ENCODE measurements at places on chromosomes 13 and 19.

- no peak for DNase-seq
These were observed 363.9 kb downstream of the MYO16 start for GRCh38 chr13:108993346-108993745.

GRCh38 chr13:106299621-106300020 is 235.8 kb downstream of the EFNB2 start:
- no peak for DNase-seq

- no peak for DNase-seq
These were observed 107.0 kb downstream of the ZNF536 start for GRCh38 chr19:30479231-30479630.

DNA sequence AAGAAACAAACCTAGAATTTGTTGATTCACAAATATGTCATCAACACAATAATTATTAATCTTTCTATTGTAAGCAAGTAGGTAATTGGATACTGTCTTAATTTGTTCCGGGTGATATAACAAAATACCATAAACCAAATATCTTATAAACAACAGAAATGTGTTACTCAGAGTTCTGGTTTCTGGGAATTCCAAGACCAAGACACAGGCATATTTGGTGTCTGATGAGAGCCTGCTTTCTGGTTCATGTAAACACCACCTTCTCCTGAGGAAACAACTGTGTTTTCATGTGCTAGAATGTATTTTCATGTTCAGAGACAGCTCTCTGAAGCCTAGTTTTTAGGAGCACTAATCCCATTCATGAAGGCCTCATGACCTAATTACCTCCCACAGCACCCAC is 1819.5 kb downstream of the SLITRK5 start:
- no peak for DNase-seq

DNA sequence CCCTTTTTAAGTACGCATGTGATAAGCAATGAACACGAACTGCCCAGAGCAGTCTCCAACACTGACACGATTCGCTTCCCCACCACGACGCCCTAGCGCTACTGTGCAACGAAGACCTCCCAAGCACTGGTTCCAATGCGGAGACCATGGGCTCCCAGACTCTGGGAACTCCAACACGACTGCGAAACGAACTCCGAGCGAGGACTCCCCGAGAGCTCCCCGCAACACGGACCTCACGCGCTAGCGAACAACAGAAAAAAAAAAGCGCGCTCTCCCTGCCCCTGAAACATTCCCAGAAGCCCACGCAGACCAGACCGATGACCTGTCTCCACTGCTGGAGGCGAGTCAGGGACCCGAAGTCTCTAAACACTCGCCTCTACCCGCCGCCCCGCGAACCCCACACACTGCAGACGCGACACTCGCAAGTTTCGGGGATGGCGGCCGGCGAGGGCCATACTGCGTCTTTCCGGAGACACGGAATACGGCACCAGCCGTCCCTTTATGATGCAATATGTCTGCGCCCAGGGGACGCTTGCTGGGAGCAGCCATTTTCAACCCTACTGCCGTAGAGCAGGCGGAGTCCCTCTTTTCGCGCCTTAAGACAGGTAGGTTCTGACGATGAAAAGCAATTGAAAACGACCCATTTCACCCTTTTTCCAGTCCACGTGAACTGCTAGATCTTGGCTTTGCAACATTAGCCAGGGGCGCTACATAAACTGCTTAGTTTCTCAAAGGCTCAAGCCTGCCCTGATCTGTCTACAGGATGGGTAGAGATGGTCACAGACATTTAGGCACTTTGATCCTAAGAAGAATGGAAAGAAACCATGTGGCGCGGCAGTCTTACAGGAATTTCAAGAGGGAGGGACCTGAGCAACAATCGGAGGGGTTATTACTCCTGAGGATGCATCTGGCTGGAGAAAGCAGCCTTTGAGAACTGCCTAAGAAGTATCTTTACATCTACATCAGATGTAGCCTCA is at the start of gene ZNF577:
Gene ZNF577 (minus strand): TSS at position 430 of the 977 bp plus-strand sequence. CDS start 7,569 bp downstream, outside the sequence.
- peak; percentile 63 for DNase-seq

DNA sequence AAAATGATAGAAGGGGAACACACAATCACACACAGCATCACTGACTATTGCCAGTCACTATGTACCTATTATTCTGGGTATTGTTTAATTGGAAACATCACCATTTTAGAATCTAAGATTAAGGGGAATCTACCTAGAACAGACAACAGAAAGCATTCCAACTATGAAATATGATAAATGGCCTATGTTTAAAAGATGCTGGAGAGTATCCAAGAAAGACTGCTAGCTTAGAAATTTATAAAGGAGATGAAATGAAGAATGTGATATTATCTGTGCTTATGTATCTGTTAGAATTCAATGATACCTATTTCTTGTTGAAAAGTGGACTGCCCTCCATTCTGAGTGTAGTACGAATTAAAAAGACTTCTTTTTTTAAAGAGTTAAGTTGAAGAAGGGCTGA is 50.5 kb downstream of the KCNRG start:
- DNase-seq = no peak

- DNase-seq = no peak
These were observed 8.9 kb downstream of the ZNF546 start for GRCh38 chr19:40005691-40006272.

DNA sequence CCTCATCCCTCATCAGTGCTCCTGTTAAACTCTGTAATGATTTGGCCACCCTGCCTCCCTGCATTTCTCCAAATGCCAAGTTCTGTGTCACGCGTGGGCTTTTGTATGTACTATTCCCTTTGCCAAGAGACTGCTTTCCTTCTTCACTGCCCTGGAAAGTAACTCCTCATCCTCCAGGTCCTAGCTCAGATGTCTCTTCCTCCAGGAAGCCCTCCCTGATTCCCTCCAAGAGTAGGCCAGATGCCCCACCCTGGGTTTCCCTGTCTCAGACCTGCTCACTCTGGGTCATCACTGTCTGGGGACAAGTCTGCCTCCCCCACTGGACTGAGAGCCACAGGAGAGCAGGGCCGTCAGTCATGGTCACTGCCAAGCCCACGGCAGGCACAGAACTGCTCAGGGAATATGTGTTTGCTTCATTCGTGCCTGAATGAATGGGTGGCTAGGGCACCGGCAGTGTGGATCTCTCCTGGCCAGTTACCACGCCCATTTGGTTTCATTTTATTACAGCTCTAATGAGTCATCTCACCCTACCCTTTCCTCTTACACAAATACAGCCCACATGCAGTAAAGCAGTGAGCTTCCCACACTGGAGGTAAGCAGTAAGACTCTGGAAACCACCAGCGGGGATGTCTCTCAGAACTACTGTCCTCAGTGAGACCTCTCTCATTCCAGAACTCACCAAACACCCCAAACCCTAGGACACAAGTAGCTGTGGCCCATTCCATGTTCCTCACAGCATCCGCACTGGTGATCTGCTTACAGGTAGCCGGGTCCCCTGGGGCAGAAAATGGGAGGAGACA is 12.1 kb upstream of the GPR4 start:
- no peak for DNase-seq

GRCh38 chr13:112648101-112648500 is 41.7 kb upstream of the ATP11A start:
- DNase-seq = no peak

DNA sequence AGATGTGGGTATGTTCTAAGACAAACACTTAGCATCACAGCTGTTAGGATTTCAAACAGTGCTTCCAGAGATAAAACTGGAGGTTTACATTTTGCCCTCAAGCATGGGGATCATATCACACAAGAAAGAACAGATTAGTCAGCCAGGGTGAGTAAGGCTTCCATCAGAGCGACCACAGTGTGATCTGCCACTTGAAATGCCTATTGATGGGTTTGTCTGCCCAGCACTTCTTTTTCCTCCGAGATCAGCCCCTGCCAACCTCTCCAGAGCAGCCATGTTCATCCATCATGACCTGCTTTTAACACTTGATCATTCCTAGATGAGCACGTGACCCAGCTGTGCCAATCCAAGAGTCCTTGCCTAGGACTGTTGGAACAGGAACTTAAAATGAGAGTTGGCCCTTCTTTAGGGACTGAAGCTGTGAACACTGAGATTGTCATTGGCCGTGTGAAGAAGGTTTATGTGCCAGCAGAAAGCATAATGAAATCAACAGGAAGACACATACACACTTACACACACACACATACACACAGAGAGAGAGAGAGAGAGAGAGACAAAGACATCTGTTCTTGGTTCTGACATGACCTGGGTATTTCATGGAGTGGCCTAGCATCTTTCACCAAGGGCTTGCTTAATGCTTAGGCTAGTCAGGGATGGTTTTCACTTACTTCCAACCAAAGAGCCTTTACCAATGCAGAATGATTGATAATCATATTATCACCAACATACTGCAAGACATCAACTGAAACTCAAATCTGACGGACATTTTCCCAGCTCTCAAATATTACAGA is 5.2 kb upstream of the CEBPG start:
- DNase-seq = no peak

GRCh38 chr19:51489113-51489512 is 10.8 kb downstream of the CEACAM18 start:
- DNase-seq = no peak

- DNase-seq = no peak
These were observed 28.6 kb downstream of the PEPD start for GRCh38 chr19:33492951-33493350.

GRCh38 chr13:27370305-27370872 is 54.0 kb upstream of the GTF3A start:
- DNase-seq = no peak

DNA sequence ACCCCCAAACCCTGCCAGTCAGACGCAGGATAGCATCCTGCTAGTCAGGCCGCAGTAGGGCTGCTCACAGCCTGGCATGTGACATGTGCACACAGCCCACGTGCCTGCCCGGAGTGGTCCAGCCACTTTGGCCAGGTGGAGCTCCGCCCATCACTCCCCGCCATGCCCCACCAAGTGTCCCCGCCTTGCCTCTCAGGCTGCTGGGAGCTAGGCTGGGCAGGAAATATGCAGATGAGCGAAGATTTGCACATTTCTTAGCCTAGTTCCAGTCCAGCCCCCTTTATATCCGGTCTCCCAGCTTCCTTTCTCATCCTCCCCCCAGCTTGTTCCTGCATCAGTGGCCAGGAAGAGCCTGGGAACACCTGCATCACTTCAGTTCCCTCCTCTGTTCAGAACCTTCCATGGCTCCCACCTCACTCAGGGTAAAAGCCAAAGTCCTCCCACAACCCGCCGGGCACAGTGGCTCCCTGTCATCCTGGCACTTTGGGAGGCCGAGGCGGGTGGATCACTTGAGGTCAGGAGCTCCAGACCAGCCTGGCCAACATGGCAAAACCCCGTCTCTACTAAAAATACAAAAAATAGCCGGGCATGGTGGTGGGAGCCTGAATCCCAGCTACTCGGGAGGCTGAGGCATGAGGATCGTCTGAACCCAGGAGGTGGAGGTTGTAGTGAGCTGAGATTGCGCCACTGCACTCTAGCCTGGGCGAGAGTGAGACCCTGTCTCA is 2.3 kb upstream of the DOCK6 start:
- DNase-seq = no peak

Measured in T-helper 9 cell (primary cell).